ENCODE measurements at places on chromosomes 1 and 21.

DNA sequence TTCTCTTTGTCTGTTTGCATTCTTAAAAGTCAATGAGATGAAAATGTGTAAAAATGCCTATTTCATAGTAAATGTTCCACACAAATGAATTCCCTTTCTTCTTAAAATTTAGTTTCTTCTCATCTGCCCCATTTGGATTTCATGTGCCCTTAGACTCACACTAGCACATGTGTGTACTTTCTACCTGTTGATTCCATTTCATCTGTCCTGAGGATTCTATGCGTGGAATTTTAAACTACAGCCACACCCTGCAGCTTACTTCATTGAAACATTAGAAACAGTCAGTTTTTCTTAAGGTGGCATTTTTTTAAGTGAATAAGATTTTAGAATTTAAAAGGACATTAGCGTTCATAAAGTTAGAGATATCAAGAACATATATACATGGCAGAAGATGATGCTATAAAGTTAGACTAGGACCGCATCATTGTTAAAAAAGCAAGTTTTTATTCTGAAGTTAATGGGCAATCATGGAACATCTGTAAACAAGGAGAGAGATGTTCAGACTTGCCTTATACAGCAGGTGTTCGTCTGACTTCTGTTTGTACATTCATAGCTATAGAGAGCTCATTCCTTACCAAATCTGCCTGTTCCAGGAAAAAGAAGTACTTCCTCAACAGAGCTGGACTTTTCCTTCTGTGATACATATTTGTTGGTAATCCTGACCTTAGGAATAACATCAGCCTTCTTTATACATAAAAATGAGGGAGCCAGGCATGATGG lies 3.9 kb upstream of the TUT4 start:
- no peak for DNase-seq

DNA sequence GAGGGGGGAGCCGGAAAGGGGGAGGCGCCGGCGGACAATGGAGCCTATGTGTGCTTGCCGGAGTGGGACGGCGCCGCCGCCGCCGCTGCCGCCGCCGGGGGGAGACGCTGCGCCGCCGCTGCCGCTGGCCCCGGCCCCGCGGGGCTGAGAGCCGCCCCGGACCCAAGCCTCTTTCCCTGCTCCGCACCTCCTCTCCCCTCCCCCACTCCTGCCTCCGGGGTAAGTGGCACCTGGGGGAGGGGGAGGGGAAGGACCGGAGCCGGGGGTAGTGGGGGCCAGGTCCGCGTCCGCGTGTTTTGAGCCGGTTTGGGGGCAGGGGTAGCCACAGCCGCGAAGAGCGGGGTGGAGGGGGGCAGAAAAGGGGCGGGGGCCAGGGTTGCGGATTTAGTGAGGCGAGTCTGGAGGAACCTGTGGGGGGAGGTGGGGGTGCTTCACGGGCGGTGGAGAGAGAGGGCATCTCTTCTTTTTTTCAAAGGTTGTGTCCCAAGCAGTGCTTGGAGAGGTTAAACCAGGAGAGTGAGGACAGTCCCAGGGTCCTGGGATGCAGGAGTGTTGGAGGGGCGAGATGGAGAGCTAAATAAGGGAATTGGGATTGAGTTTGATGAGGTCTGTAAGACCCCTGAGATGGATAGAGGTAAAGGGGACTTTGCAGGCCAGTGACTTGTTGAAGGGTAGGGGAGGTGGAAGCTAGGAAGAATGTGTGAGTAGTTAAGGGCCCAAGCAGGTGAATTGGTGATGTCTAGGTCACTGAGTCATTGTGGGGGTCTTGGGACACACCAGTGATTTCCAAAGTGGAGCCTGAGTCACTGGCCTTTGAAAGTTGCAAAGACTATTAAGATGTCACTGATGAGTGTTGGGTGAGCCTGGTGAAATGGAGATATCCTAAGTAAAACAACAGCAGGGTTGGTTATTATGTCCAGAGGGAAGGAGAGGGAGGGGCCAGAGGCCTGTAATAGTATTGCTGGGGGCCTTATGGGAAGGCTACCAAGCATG lies 59.1 kb downstream of the BCL9 start:
- DNase-seq, result peak; percentile 70

GRCh38 chr1:182742780-182743179 lies 46.8 kb upstream of the NPL start:
- DNase-seq, result no peak

GRCh38 chr1:198102454-198102827 lies 54.4 kb upstream of the NEK7 start:
- no peak for DNase-seq

- no peak for DNase-seq
Observed at GRCh38 chr1:149888999-149889289, 10.4 kb upstream of the BOLA1 start.

Measured in mesendoderm (in vitro differentiated cells).